ENCODE measurements at places on chromosomes 1 and 21. TPM values are rescaled to one million over a fixed set of nuclear protein-coding genes. Genes with fewer than 3 reads are reported as not detected.

TINAGL1 gene
- 8.4 TPM for total RNA-seq

NCMAP gene
- total RNA-seq = 0.41 TPM

C4BPA gene
- total RNA-seq = 0.39 TPM

OR2L2 gene
- total RNA-seq = 0.05 TPM

FAM163A gene
- 0.07 TPM for total RNA-seq

SUCO gene
- total RNA-seq = 37.4 TPM

DIPK1A gene
- total RNA-seq = 4.7 TPM

PTCH2 gene
- total RNA-seq = 1.1 TPM

HENMT1 gene
- total RNA-seq = 4.6 TPM

GJB3 gene
- total RNA-seq = 0.48 TPM

HUNK gene
- 7.0 TPM for total RNA-seq
